Motor neuron (in vitro differentiated cells): ENCODE measurements at places on chromosomes 12 and 14.

GRCh38 chr14:49641697-49642129 is 6.7 kb upstream of the DNAAF2 start:
- peak; percentile 20 for ATAC-seq

GRCh38 chr12:25904442-25904841 is 54.0 kb upstream of the RASSF8 start:
- ATAC-seq = peak; percentile 25

- peak; percentile 57 for ATAC-seq
Measured at GRCh38 chr12:96514328-96514727, 25.0 kb downstream of the CFAP54 start.

DNA sequence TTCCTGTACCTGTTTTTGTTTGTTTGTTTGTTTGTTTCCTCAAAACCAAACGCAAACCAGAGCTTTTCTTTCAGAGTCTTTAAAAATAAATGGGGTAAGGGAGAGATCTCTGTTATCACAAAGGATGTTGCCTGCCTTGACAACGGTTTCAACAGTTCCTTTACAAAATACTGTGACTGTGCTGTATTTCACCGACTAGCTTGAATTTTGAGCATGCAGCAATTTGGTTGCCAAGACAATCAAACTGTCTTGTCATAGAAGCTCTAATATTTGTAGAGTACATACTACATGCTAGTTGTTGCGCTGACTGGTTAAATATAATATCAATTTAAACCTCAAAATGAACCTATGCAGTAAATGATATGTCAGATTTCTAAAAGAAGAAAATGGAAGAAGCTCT is 22.4 kb upstream of the TCP11L2 start:
- no peak for ATAC-seq

- ATAC-seq = no peak
Measured at GRCh38 chr14:105507247-105507646, 16.2 kb downstream of the TEDC1 start.

GRCh38 chr14:50770586-50770985 is 60.4 kb downstream of the NIN start:
- peak; percentile 24 for ATAC-seq

- ATAC-seq = no peak
Measured at GRCh38 chr14:68970038-68970612, 9.0 kb downstream of the ACTN1 start.

DNA sequence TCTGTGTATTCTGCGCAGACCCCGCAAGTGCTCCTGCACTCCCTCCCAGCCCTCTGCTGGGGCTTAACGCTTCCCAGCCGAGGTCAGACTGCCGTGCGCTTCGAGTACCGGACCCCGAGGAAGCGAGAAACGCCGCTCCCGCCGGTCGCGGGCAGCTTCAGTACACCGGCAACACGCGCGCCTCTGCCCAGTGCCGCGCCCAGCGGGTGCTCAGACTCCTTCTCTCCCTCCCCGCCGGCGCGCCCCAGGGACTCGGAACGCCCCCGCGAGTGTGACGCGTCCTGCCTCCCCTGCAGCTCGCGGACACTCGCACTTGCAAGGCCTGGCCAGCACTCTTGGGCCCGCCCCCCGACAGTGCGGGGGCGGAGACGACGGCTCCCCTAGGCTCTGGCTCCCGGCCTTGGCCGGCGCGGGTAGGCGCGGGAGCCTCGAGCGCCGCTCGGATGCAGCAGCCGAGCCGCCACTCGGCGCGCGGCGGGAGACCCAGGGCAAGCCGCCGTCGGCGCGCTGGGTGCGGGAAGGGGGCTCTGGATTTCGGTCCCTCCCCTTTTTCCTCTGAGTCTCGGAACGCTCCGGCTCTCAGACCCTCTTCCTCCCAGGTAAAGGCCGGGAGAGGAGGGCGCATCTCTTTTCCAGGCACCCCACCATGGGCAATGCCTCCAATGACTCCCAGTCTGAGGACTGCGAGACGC is at the start of gene PTGER2:
PTGER2 (plus strand) TSS at position 410 of the 692 bp plus-strand sequence; CDS start at position 647, 237 bp downstream.
- peak; percentile 96 for ATAC-seq

DNA sequence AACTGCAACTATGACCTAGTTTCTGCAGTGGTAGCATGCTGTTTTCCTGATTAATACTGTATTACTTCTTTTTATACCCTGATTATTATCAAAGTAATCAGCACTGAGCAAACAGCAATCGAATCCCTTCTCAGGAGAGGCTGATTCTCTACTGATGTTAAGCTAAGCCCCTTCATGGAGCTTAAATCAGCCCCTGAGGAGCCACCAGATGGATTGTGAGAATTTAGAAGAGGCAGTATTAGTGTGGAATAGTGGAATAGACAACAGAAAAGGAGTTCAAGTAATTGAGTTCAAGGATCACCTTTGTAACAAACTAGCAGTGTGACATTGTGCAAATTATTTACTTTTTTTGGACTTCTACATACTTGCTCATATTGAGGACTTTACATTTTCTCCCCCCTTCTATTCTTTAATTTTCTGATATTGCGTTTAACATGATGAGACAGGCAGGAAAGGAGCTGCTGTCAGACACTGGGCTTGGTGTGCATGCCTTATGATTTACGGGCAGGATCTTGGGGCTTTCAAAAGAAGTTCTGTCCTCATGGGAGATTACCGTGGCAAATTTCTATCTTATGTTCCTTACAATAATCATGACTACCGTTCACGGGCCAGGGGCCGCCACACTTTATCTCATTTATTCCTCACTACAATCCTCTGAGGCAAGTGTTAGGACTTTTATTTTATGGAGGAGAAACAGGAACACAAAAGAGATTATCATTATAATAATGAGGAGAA is 68.0 kb downstream of the PTPRR start:
- no peak for ATAC-seq

DNA sequence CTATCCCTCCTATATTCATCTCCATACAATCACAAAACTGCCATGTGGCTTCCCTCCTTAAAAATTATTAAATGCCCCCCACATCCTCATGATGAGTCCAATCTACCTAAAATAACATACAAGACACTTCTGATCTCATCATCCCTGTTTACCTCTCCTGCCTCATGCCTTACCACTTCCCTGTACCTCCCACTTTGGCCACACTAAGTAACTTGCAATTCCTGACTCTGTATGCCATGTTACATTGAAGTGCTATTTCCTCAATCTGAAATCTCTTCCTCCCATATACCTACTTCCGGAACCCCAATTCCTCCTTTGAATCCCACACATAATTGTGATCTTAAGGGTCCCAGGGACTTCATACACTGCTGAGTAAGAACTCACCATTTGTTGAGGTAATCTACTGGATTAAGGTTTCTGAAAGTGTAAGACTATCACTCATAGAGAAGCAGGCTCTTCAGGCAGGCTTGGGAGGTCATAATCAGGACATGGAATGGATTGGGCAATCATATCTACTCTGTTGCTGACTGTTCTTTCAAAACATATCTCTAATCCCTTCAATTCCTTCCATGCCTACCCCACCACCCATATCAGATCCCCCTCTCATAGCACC is 117.6 kb upstream of the PLEKHG7 start:
- no peak for ATAC-seq

DNA sequence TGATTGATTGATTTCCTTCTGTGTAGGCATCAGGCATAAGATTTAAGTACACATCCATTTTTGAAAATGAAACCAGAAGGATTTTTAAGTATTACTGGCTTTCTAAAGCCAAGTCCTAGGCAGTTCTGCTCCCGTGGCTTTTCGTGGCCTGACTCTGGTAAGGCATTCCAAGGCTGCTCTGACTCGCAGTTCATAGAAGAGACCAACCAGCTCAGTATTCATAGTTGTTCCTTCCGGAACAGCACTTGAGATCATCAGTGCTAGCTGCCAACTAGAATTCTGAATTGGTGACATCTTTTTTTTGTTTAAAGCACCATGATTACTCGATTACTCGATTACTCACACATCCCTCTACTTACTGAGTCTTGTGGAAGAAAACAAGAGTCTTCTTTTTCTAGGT is 25.9 kb downstream of the SUDS3 start:
- no peak for ATAC-seq

DNA sequence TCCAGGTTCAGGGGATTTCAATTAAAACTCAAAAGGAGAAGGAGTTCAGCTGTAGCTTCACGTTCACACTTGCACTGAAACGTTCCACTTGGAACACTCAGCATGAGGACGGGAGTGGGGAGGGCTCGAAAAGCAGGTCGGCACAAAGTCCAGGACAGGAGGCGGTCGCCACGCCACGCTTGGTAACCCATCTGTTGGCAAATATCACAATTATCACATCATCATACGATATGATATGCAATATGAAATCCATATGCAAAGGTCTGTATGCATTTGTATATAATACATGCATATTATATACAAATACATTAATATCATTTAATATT is 17.2 kb downstream of the ADGRD1 start:
- no peak for ATAC-seq

GRCh38 chr14:89620436-89620835 is 203.4 kb upstream of the FOXN3 start:
- ATAC-seq = no peak

- peak; percentile 67 for ATAC-seq
Measured at GRCh38 chr12:108305520-108305919, 33.6 kb downstream of the CMKLR1 start.

DNA sequence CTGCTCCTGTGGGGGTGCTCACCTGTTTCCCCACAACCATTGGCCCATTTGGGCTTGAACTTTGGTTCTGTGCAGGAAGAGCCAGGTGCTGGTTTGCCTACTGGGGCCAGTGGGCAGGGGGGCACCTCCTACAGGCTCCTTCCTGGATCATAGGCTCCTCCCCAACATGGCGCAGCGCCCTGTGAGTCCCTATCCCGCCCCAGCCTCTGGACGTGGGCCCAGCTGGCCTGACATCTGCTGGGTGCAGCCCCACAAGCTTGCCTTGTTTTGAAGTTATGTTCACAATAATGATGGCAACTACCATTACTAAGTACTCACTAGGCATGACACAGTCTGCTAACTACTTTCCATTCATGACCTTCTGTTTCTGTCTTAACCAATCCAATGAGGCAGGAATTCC is 147.8 kb downstream of the RBM19 start:
- ATAC-seq = peak; percentile 67

- no peak for ATAC-seq
Measured at GRCh38 chr12:108641446-108642268, 8.0 kb upstream of the SELPLG start.

DNA sequence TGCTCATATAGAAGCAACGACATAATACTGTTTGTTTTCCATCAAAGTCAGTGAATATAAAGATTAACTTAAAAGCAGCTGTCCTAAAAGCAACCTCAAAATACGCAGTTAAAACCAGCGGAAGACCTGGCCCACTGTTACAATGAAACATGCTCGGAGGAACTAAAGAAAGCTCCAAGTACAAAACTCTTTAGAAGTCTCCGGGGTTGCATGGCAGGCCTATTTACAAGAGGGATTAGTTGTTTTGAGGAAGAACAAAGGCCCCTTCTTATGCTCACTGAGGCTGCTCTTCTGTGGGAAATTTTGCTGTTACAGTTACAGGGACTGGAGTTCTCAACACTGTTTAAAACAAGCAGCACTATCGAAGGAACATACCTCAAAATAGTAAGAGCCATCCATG is 75.9 kb upstream of the C12orf71 start:
- ATAC-seq = no peak

DNA sequence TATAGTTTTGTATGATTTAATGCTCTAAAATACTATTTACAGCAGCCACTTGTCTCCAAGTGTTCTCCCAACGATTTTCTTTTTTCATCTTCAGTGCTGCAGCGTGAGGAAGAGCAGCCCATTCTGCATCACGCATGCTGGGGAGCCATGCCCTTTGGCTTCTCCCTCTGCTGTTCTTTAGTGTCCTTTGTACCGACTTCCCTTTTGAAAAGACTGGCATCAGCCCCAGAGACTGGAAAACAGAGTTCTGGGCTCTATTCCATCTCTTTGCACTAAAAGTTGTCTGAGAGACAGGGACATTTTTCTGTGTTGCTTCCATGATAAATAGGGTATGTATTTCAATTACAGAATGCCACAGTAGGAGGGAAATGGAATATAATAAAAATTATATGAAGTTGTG is 105.1 kb downstream of the RERG start:
- no peak for ATAC-seq

DNA sequence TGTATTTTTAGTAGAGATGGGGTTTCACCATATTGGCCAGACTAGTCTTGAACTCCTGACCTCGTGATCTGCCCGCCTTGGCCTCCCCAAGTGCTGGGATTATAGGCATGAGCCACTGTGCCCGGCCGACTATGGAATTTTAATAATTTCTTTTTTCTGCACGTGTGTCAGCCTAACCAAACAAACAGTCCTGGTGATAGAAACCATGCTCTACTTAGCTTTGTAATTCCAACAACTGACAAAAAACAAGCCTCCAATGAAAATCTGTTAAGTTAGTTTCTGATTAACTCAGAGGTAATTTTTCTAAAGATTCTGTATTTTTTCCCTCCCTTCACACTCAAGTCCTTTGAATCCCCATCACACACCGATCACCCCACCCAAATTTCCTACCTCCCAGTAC is 15.3 kb downstream of the COQ10A start:
- ATAC-seq = no peak

- no peak for ATAC-seq
Measured at GRCh38 chr12:95538656-95539055, 12.6 kb downstream of the USP44 start.

DNA sequence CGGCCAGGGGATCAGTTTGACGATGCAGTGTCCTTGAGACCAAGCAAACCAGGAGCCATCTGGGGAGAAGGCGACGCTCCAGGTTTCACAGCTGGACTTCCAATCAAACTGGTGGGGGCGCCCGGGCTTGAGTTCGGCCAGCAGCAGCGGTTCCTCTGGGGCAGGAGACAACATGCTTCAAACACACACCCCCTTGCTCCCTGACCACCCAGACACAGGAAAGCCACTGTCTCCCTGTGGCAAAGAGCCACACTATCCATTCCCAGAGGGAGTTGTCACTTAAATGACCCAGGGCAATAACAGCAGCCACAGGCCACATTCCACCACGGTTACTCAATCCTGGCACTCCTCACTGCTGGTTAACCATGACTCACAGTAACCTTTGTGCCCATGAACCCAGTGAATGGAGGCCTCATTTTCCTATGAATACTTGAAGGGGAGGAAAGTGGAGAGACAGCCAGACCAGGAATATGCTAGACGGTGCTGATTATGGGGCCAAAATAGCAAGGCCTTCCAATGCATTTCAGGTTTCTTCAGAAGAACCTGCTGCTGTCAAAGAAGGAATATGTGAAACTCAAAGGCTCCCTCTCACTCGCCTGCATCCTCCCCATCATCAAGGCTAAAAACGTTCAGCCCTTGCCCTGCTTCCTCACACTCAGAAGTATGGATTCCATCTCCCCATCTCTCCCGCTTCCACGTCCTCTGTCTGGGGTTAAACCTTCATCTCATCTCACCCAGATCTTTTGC is 8.5 kb downstream of the WSB2 start:
- ATAC-seq = peak; percentile 93

DNA sequence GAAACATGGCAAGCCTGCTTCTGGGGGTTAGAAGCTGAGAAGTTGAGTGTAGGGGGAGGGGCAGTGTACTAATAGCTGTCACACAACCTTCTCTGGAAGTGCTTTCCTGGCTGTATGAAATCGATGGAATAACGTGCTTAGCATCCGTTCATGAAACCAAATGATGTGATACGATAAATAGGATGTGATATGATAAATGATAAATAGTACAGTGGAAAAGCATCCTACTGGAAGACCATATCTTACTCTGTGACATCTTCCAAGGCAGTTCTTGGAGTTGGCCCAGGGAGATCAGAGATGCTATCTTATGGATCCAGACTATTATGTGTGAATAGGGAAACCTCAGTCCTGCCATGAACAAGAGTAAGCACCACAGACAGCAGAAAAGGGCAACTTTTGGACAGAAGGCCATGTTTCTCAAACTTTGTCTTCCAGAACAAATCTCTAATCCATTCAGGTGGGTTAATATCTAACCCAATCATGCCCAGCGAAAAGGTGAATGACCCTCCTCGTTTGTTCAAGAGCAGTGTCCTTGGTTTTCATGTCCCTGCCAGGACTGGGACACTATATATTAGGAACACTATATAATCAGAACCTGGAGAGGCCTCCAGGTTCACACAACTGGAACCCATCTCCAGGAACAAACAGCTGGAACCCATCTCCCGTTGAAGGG is at the start of gene ANG:
ANG (plus strand) TSS at position 598 of the 673 bp plus-strand sequence. CDS start 4,801 bp downstream, outside the sequence.
- ATAC-seq = no peak
